M059J (cell line): ENCODE measurements at places on chromosomes 5 and 9.

- no peak for DNase-seq
These were observed 28.1 kb downstream of the CCDC187 start for GRCh38 chr9:136275655-136276429.

- DNase-seq, result no peak
These were observed 250.9 kb downstream of the SEMA5A start for GRCh38 chr5:9294793-9295465.

DNA sequence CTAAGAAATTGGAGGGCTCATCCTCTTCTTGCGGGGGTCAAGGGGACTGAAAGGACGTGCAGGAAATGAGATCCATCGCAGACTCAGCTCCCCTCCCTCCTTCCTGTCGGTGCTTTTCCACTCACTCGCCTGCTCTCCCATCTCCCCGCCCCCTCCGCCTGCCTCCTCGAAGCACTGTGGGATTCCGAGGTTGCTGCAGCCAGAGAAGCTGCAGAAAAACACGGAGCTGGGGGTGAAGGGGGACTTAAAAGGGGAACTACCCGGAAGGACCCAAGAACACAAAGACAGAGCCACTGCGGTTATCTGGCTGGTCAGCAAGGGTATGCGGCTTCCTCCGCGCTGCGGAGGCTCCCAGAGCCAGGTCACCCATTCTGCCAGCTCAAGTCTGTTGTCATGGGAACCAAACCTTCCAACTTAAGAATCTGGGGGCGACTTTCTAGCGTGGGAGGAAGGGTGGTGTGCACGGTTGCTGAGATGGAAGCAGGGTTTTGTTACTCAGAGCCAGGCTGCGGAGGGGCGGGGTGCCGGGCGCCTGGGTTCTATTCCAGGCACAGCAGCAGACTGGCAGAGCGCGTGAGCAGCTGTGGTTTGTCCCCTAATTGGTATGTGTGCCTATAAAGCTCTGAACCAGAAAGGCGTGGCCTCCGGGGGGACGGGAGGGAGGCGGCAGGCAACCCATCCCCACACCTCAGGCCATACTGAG lies 24.9 kb downstream of the PCDHGC5 start:
- peak; percentile 98 for DNase-seq

GRCh38 chr5:10789021-10789420 lies 28.0 kb upstream of the DAP start:
- peak; percentile 86 for DNase-seq

GRCh38 chr5:142938266-142938880 lies 168.2 kb downstream of the ARHGAP26 start:
- DNase-seq, result no peak

DNA sequence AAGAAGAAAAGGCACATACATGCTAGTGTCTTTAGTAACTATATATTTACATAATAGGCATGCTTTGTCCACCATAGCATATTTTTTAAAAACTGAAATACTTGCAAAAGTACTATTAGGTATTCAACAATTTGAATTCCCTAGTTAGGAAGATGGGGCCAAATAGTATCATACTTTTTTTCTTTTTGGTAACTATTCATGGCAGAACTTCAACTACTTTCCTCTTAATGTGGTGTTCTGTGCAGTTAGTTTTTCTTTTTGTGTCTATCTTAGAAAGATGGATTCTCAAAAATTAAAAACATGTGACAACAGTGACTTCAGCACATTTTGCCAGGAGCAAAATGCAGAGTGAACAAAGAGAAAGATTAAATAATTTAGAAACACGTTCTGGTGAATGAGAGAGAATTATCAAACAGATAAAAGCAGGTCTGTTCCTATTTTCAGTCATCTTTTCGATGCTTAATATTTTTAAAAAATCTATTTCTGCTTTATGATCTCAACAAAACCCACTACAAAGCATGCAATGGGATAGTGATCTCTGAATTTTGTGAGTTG lies 341.1 kb downstream of the ARL15 start:
- DNase-seq, result no peak

GRCh38 chr5:8924054-8924793 lies 621.7 kb downstream of the SEMA5A start:
- DNase-seq, result no peak

- no peak for DNase-seq
These were observed 32.4 kb downstream of the WHRN start for GRCh38 chr9:114472765-114473446.

DNA sequence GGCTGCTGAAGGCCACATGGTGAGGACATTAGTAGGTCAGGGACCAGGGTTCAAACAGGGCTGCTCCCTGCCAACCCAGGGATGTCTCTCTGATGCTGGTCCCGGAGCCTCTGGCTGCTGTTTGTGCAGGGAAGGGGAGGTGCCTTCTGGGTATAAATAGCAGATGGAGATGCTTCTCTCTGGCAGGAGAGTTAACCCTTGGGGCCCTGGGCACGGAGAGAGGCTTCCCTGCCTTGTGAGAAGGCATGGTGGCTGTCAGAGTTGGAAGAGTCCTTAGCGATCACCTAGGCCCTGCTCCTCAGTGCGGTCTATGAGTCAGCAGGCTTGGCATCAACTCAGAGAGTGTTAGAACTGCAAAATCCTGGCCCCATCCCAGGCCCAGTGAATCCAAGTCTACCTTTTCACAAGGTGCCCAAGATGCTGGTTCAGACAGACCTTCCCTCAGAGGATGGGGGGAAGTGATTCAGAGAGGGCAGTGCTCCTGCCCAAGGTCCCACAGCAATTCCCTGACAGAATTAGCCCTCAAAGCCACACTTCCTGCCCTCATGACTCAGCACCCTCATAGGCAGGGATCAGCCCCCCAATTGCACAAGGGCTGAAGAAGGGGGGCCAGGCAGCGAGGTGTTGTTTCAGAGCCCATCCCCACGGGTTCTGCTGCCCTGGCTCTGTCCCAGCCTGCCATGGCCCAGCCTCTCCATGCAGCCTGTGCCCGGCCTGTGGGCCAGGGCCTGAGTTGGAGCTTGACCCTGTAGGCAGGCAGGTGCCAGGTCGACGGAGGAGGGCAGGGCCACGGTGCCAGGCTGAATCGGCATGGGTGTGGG lies 25.6 kb downstream of the CAMK2A start:
- peak; percentile 99 for DNase-seq

- DNase-seq, result no peak
These were observed 427.6 kb downstream of the SPOCK1 start for GRCh38 chr5:137071526-137071925.

DNA sequence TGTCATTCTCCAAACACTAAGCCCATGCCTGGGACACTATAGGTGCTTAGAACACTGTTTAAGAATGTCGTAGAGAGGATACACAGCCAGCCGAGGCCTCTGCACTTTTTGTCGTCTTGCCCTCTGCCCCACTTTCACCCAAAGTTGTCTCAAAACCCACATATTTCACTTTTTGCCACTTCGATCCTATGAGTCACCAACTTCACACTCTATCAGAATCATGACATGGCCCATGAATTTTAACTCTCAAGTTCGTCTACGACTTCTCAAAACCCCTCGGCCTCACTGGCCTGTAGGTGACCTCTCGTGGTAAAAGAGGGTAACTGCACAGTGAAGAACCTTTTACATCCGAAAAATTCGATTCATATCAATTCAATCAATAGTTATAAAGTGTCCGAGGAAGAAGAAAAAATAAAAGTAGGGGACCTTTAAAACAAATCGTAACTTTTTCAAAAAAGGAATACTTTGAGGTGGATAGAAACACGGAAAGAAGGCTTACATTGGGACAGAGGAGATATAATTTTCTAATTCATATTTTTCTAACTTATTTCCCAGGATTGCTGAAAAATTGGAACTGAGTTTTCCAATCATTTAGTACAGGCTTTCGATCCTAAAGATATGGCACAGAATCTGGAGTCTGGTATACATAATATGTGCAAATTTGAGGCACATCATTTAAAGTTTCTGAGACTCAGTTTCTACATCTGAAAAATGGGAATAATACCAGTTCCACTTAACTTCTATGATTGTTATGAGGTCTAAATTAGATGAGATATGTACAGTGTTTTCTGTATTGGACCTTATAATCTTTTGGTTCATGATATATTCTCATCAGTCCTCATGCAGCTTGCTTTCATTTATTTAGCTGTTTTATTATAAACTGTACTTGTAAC lies 122.6 kb downstream of the APBA1 start:
- peak; percentile 40 for DNase-seq

DNA sequence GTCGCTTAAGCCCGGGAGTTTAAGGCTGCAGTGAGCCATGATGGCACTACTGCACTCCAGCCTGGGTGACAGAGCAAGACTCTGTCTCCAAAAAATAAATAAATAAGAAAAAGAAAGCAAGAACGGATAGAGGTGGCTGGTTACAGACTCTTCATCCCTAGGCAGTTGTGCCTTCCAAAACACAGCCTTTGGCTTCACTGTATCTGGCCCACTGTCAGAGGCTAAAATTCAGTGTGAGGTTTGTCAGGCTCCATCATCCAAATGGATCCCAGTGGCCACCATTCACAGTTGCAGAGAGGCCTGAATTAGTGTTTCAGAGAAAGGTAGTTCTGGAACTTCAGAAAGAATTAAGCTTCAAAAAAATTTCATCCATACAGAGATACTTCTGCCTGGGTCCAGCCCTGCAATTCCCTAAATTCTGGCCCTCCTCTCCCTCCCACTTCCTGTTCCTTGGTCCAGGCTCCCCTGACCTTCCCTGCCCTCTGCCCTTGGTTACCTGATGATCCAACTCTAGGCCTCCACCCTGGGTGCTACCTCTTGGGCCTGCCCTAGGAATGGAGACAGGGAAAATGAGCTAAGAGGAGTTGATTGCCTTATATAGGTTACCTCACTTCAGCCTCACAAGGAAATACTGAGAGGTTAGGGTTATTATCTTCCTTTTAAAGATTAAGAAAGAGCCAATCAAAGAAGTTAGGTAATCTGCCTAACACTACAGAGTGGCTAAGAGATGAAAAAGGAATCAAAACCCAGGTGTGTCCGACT lies 97.2 kb upstream of the SLC44A1 start:
- DNase-seq, result no peak

- DNase-seq, result no peak
These were observed 179.0 kb upstream of the SGCD start for GRCh38 chr5:156147944-156148285.

- peak; percentile 77 for DNase-seq
These were observed 202.1 kb downstream of the DEPDC1B start for GRCh38 chr5:60497706-60498500.

- peak; percentile 57 for DNase-seq
These were observed 9.1 kb downstream of the DIPK1B start for GRCh38 chr9:136721339-136722092.

- DNase-seq, result no peak
These were observed 122.7 kb downstream of the DENND1A start for GRCh38 chr9:123807251-123807650.

- DNase-seq, result no peak
These were observed 55.2 kb downstream of the RIC1 start for GRCh38 chr9:5684101-5684500.

- DNase-seq, result peak; percentile 18
These were observed 87.6 kb downstream of the COL23A1 start for GRCh38 chr5:178502401-178503100.

DNA sequence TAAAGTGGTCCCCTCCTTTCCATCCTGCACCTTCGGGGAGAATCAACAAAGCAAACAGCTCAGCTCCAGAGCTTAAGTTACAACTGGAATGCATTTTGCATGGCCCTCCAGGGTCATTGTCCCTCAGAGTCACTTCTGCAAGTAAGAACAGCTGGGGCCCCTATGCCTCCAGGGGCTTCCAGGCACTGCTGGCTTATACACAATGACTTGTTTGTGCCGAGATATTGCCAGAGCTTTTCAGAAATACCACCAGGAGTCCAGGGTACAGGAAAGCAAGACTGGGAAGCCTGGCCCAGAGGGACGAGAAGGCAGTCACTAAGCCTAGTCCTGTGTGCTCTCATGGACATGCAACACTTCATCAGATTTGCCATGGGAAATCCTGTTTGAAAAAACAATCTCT lies 11.3 kb downstream of the FRMD3 start:
- DNase-seq, result no peak

GRCh38 chr5:135356522-135357318 lies 42.3 kb downstream of the MACROH2A1 start:
- peak; percentile 50 for DNase-seq

- no peak for DNase-seq
These were observed 83.2 kb upstream of the MYO10 start for GRCh38 chr5:17019324-17019723.

- no peak for DNase-seq
These were observed 350.0 kb upstream of the SLC24A2 start for GRCh38 chr9:20138841-20139240.
